ENCODE measurements at places on chromosomes 6 and 20. TPM values are rescaled to one million over a fixed set of nuclear protein-coding genes. Genes with fewer than 3 reads are reported as not detected.

IL20RA gene
- total RNA-seq = not detected

TSBP1 gene
- total RNA-seq = not detected

MAFB gene
- total RNA-seq = 0.23 TPM

TAGAP gene
- total RNA-seq = 128 TPM

DNA sequence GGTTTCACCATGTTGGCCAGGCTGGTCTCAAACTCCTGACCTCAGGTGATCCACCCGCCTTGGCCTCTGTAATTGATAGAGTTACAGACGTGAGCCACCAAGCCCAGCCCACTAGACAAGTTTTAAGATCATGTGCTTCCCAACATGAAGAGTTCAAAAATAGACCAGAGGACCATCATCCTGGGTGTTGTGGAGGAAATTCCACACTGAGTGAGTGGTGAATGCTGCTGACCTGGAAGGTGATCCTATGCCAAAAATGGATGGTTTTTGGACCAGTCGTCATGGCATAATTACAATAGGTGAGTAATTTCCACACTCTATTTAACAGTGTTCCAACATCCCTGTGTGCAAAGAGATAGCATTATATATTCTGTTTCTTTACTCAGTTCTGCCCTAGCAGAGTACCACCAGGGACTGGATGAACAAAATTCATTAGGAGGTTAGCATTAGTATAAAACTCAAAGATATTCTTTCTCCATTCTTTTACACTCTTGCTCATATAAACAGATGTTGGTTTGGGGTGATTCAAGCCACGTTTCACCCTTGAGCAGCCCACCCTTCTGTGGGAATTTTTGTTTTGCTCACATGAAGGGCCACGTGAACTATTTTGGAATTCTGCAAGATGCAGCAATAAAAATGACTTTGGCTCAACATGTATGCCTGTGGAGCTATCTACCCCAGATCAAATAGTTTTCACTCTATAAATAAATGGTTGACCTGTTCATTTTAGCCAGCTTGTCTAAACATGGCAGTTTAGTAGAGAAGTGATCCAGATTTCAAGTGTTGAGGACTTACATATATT, 206.2 kb upstream of the TCF21 start:
- no peaks in the 10 kb centered on the region for H3K27me3 ChIP-seq
- H3K36me3 ChIP-seq = no peaks in the 10 kb centered on the region
- H3K27ac ChIP-seq = no peak overlapping the region
- DNase-seq = no peak

DNA sequence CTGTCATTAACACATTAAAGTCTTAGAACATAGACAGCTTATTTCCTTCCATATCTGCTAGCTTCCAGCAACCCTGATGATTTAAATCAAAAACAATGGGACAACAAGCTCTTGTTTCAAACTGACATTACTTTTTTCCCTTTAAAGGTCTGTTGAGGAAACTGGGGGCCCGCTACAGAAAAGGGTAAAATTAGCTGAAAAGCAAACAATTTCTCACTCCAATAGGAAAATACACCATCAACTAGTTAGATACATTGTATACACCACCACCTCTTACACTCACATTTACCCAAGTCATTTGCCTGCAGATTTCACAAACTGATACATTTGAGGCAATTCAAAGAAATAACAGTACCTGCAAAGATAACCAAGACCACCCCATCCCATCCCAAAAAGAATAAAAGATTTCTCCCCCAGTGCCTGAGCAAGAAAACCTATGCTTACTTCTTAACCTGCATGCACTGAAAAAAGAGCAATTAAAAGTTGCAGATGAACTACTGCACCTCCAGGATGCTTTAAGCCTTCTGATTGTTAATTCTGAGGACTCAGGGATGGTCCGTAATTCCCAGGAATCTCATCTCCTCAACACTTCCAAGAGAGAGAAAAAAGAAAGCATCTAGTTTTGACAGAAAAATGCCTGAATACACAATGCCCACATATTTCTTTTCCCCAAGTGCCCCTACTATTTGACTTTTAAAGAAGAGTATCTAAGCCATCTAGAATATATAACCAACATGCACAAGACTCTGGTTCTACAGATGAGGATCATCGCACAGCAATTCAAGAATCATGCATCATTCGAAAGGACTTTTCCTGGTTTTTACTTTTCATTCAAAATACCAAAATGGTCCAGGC, 5.6 kb downstream of the ZMYND8 start:
- no peak for DNase-seq
- no peaks in the 10 kb centered on the region for H3K27me3 ChIP-seq
- no peak overlapping the region for H3K27ac ChIP-seq
- peaks cover 70% of the 10 kb centered on the region for H3K4me1 ChIP-seq
- H3K36me3 ChIP-seq = peaks cover 41% of the 10 kb centered on the region

DNA sequence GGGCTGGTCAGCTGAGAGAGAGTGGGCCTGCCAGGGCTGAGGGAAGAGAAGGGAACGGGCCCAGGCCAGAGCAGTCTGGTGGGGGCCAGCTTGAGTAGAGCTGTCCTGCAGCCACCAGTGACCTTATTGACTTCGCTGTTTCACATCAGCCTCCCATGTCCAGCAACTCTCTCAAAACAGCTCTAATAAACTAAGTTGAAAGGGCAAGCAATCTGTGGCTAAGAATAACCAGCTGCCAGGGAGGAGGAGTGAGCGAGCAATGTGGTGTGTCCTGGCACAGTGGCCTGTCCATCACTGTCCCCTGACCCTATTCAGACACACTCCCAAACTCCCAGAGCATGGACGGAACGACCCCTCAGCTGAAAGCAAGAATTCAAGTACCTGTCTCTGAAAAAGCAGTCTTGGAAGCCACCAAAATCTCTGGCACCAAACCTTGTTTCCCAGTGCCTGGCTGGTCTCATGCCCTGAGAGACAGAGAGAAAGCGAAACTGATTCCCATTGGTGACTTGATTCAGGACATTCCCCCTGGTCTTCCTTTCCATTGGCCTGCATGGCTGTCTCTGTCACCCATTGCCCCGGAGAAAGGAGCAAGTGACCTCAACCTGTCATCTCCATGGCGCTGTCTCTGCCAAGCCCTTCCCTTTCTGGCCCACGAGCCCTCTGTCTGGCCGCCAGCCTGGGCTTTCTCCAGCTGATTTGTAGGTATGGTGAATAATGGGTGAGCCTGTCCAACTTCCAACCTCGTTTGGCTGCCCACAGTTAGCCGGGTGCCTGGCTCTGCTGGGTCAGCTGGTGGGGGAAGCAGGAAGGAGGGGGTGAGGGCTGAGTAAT, at the start of gene DDO:
Gene DDO, minus strand, starts transcription at position 490 of the 831 bp plus-strand sequence. CDS start 2,113 bp downstream, outside the sequence.
- no peak for DNase-seq
- H3K4me1 ChIP-seq = no peaks in the 10 kb centered on the region
- H3K27ac ChIP-seq = no peak within 1 kb of the TSS
- peaks cover 8% of the 10 kb centered on the region for H3K27me3 ChIP-seq
- H3K4me3 ChIP-seq = no peak within 1 kb of the TSS

GRCh38 chr20:8215361-8215781, 83.3 kb downstream of the PLCB1 start:
- no peak for DNase-seq
- no peaks in the 10 kb centered on the region for H3K36me3 ChIP-seq
- H3K27ac ChIP-seq = no peak overlapping the region
- no peaks in the 10 kb centered on the region for H3K27me3 ChIP-seq
- peaks cover 7% of the 10 kb centered on the region for H3K4me1 ChIP-seq

- H3K4me3 ChIP-seq = no peak overlapping the region
- no peak for DNase-seq
Measured at GRCh38 chr6:149979293-149979692, 15.6 kb downstream of the ULBP1 start.

DNA sequence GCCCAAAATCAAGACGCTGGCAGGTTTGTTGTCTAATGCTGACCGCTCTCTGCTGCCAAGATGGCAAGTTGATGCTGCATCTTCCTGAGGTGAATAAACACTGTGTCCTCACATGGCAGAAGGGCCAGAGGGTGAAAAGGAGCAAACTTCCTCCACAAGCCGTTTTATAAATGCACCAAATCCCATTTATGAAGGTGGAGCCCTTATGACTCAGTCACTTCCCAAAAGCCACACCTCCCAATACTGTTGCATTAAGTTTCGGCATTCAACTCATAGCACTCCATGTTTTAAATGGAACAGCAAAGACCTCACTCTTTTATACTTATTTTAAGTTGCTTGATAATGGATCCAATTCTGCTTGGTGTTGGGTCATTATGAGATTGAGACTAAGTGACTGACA, 316.6 kb downstream of the RFPL4B start:
- no peak overlapping the region for H3K27ac ChIP-seq
- no peaks in the 10 kb centered on the region for H3K27me3 ChIP-seq
- H3K4me1 ChIP-seq = no peaks in the 10 kb centered on the region
- no peak for DNase-seq
- H3K36me3 ChIP-seq = no peaks in the 10 kb centered on the region

DNA sequence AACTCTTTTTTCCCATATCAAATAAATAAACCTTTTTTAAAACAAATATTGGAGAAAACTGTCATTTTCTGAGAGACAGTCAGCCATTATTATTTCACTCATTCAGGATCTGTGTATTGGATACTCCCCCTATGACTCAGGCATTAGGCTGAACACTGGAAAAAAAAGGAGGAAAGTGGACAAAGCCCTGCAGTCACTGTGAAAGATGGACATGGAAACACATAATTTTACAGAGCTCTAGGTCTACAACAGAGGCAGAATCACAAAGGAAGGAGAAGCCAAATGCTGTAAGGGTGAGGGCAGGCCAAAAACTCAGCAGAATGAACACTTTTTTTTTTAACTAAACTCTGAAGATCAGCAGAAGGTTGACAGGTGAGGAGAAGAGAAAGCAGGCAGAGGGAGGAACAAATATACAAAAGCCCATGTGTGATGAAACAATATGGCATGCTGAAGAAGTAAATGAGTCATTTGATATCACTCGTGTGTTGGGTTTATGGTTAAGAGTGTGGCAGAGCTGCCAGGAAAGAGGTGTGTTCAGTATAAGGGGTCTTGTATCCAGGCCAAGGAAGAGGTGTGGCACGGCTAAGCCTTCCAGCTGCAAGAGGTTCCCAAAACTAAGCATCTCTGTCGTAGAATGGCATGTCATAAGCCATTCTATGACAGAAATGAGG, 39.1 kb downstream of the EPB41L2 start:
- no peak overlapping the region for H3K27ac ChIP-seq
- DNase-seq = no peak
- H3K4me3 ChIP-seq = no peak overlapping the region

GRCh38 chr20:62224113-62224855, 4.2 kb upstream of the HRH3 start:
- H3K36me3 ChIP-seq = no peaks in the 10 kb centered on the region
- no peak for DNase-seq
- peaks cover 88% of the 10 kb centered on the region for H3K27me3 ChIP-seq
- peaks cover 12% of the 10 kb centered on the region for H3K4me1 ChIP-seq

- H3K27me3 ChIP-seq = no peaks in the 10 kb centered on the region
- no peaks in the 10 kb centered on the region for H3K4me1 ChIP-seq
- DNase-seq = no peak
- H3K27ac ChIP-seq = no peak overlapping the region
Measured at GRCh38 chr20:38267901-38268514, 7.5 kb upstream of the KIAA1755 start.

DNA sequence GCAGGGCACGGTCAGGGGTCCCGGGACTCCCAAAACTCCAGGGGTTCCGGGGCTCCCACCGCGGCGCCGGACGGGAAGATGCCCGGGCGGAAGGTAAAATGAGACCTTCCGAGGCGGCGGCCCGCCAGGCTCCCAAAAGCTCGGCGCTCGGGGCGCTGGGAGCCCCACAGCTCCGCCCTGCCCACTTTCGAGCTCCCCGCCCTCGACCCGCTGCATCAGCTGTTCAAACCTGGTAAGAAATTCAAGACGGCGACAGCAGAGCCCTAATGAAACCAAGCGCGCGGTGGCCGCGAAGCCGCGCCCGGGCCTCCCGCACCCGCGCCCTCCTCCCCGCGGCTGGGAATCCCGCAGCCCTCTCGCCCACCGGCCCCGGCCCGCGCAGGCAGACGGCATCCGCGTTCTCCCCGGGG, 369 bp downstream of the SLC4A11 start:
- no peaks in the 10 kb centered on the region for H3K36me3 ChIP-seq
- no peak for DNase-seq
- peaks cover 25% of the 10 kb centered on the region for H3K4me1 ChIP-seq
- H3K27me3 ChIP-seq = peaks cover 75% of the 10 kb centered on the region

GRCh38 chr6:6357032-6357431, 36.6 kb upstream of the F13A1 start:
- H3K27ac ChIP-seq = no peak overlapping the region
- no peaks in the 10 kb centered on the region for H3K36me3 ChIP-seq
- no peak overlapping the region for H3K4me3 ChIP-seq
- H3K4me1 ChIP-seq = no peaks in the 10 kb centered on the region
- DNase-seq = no peak

- no peaks in the 10 kb centered on the region for H3K4me1 ChIP-seq
- no peak for DNase-seq
- no peaks in the 10 kb centered on the region for H3K27me3 ChIP-seq
- H3K4me3 ChIP-seq = no peak overlapping the region
- H3K27ac ChIP-seq = no peak overlapping the region
Measured at GRCh38 chr6:12618296-12618695, 98.3 kb upstream of the PHACTR1 start.

GRCh38 chr6:127618729-127619128, 41.8 kb downstream of the C6orf58 start:
- no peak overlapping the region for H3K27ac ChIP-seq
- DNase-seq = no peak
- H3K4me1 ChIP-seq = no peaks in the 10 kb centered on the region
- H3K4me3 ChIP-seq = no peak overlapping the region
- H3K36me3 ChIP-seq = no peaks in the 10 kb centered on the region

DNA sequence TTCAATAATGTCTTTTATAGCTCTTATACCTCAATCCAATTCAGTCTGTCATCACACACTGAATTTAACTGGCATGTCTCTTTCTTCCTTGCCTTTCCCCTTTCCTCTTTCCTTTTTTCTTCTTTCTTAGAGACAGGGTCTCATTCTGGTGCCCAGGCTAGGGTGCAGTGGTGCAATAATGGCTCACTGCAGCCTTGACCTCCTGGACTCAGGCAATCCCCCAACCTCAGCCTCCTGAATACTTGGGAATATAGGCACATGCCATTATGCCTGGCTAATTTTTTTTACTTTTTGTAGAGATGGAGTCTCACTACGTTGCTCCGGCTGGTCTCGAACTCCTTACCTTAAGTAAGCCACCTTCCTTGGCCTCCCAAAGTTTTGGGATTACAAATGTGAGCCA, 65.9 kb downstream of the CBFA2T2 start:
- H3K36me3 ChIP-seq = peaks cover 3% of the 10 kb centered on the region
- H3K4me1 ChIP-seq = peaks cover 15% of the 10 kb centered on the region
- H3K4me3 ChIP-seq = no peak overlapping the region
- no peaks in the 10 kb centered on the region for H3K27me3 ChIP-seq

- no peak overlapping the region for H3K27ac ChIP-seq
- H3K4me1 ChIP-seq = no peaks in the 10 kb centered on the region
- H3K4me3 ChIP-seq = no peak overlapping the region
- peaks cover 54% of the 10 kb centered on the region for H3K27me3 ChIP-seq
- no peaks in the 10 kb centered on the region for H3K36me3 ChIP-seq
- DNase-seq = no peak
Measured at GRCh38 chr6:30443657-30444450, 45.5 kb upstream of the HLA-E start.

Data from T-cell (primary cell).